NCI-H1436 (cell line): ENCODE measurements at places on chromosomes 1 and 21.

DNA sequence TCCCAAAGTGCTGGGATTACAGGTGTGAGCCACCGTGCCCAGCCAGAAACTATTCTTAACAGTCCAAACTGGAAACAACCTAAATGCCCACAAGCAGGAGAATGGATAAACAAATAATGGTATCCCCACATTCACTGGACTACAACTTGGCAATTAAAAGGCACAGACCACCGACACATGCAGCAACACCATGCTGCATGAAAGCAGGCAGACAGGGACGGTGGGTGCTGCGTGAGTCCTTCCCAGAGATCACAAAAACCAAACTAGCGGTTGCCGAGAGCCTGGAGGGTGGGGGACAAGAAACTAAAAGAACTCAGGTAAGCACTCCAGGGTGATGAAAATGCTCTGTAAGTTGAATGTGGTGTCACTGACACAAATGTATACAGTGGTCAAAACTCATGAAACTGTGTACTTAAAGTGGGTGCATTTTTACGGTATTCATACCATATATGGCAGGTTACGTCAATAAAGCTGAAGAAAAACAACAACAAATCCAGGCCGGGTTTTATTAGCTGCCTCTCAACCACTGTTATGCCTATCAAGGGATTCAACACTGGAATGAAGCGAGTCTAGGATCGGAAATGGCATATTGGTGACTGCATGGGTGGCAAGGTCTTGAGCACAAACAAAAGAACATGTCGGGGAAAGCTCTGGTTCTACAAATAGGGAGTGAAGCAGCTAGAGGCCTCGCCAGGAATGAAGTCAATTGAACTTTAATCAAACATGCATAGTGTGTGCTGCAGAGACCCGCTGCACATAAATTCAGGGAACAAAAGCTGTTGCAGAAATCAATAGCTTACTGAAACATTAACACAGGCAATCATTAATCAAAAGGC, 52.4 kb downstream of the SLC45A1 start:
- peak; percentile 47 for DNase-seq

DNA sequence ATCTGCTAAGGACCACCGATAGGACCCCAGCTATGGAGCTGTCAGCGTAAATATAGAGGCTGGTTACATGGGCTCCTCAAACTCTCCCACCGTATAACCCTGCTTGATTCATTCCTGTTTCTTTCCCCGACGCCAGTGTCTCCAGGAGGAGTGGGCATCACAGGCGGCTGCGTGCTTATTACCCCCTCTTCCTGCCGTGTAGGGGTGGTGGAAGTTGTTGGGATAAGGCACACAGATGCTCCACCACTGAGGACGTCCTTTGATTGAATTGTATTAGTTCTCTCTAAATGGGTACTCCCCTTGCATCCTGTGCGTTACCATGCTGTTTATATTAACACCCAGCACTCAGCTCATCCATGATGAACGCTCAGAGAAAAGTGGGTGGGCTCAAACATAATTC, 104.6 kb downstream of the ZBTB18 start:
- DNase-seq = no peak

- DNase-seq = no peak
Measured at GRCh38 chr1:186943891-186944686, 115.3 kb downstream of the PLA2G4A start.

DNA sequence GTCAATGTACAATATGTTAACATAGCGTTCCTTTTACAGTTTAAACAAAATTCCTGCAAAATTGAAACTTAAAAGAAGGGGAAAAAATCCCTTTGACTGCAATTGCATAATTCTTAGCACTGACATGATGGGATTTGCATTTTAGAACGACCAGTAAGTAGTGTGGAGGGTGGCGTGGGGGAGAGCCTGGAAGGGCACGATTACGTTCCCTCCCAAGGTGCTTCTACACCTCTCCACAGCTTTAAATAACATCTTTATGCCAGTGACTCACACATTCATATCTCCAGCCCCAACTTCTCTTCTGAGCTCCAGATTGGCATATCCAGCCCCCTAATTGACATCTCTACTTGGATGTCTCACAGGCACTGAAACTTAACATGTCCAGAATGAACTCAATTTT, 64.3 kb downstream of the OLFML3 start:
- DNase-seq = no peak

- peak; percentile 54 for DNase-seq
Measured at GRCh38 chr1:20339811-20340457, 49.3 kb downstream of the VWA5B1 start.

- no peak for DNase-seq
Measured at GRCh38 chr1:71135571-71135970, 54.7 kb upstream of the ZRANB2 start.

DNA sequence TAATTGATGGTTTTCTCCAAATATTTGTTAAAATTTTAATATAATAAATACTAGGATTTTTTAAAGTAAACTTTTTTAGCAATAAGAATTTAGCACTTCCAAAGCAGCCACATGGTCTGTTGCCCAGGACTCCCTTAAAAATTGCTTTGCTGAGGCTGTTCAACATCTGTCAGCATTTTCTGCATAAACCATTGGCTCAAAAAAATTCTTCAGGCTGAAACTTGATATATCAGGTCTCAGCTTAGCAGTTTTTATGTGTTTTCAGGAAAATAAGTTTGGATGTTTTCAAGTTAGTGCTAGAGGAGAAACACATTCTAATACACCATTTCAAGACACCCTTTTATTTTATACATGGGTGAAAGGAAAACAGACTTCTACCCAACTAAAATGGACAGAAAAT, 69.1 kb upstream of the C1orf105 start:
- no peak for DNase-seq

- DNase-seq = no peak
Measured at GRCh38 chr1:201090541-201090940, 21.7 kb downstream of the CACNA1S start.
